ENCODE measurements at places on chromosomes 12 and 14. TPM values are rescaled to one million over a fixed set of nuclear protein-coding genes. Genes with fewer than 3 reads are reported as not detected.

The HOXC10 gene
- not detected for total RNA-seq

The SERPINA5 gene
- total RNA-seq: 2.9 TPM

The RNASE3 gene
- total RNA-seq: not detected

The CLEC4D gene
- not detected for total RNA-seq

The CLEC14A gene
- total RNA-seq: 4.4 TPM

The RNASE7 gene
- 0.16 TPM for total RNA-seq

The FCF1 gene
- 42.2 TPM for total RNA-seq

The DBX2 gene
- total RNA-seq: not detected

The AJUBA gene
- 4.1 TPM for total RNA-seq

The P2RX2 gene
- total RNA-seq: not detected

The TDRD9 gene
- total RNA-seq: 1.1 TPM

DNA sequence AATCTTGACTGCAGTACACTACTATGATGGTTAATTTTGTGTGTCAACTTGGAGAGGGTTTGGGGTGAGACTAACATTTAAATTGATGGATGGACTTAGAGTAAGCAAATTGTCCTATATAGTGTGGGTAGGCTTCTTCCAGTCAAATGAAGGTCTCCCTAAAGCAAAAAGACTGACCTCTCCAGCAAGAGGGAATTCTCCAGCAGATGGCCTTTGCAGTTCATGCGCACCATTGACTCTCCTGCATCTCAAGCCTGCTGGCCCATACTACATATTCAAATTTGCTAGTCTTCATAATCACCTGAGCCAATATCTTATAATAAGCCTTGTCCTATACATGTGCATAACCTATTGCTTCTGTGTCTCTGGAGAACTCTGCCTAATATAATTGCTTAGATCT lies 260.2 kb downstream of the RERGL start:
- DNase-seq: no peak

GRCh38 chr12:128069359-128069997 lies 197.5 kb upstream of the TMEM132C start:
- peak; percentile 50 for DNase-seq

- no peak for DNase-seq
Measured at GRCh38 chr14:32825058-32825457, 113.6 kb upstream of the NPAS3 start.

DNA sequence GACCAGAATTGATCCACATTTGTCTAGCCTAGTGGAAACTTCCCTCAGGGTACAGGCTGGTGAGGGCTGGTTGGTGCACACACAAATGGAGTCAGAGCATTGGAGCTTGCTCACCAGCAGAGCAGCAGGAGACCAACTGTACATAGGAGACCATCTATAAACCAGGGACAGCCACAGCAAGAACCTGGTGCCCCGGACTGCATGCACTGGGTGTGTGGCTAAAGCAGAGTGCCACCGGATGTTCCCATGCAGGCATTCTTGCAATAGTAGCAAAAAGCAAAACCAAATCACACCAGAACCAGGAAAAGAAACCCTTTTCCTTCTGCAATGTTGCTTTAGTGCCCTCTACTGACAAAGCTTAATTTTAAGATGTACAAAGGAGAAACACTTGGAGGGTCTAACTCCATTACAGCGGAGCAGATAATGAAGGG lies 136.4 kb downstream of the MDGA2 start:
- DNase-seq: no peak

- DNase-seq: no peak
Measured at GRCh38 chr14:59360233-59360632, 104.9 kb downstream of the GPR135 start.

DNA sequence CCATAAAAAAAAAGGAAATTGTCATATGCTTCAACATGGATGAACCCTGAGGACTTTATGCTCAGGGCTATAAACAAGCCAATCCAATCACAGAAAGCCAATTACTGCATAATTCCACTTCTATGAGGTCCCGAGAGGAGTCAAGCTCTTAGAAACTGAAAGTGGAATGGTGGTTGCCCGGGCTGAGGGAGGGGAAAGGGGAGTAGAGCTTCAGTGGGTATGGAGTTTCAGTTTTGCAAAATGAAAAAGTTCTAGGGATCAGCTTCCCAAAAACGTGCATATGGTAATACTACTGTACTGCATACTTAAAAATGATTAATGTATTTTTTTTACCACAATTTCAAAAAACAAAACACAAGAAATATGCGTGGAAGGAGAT lies 52.0 kb downstream of the RNF34 start:
- DNase-seq: no peak

DNA sequence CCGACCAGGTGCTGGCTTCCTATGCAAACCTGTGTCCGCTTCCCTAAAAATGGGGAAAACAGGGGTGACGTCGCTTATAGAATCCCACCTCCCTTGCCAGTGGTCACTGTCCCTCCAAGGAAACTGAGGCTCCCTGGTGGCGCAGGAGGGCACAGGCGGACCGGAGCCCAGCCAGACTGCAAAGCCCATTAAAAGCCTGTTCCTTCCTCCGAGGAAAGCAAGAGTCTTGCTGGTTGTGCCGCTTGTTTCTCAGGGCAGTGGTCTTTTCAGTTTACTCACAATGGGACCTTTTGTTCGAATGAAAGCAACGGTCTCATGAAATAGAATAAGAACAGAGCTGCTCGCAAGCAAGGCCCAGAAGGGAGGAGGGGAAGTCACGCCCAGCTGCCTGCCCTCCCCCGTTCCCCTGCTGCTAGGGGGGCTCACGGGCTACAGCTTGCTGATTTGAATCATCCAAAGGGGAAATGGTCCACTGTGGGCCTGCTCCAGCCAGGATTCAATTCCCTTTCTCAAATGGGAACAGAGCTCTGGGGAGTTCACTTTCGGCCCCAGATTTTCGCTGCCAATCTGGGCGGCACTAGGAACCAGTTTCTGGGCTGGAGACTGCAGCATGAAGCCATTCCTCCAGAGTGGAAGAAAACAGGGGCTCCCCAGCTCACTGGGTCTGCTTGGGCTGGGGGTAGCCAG lies 4.6 kb upstream of the SELPLG start:
- DNase-seq: no peak

GRCh38 chr14:53019406-53019805 lies 68.6 kb upstream of the FERMT2 start:
- no peak for DNase-seq

- no peak for DNase-seq
Measured at GRCh38 chr12:56688846-56689109, 694 bp upstream of the PTGES3 start.

GRCh38 chr14:78486081-78486480 lies 315.9 kb downstream of the NRXN3 start:
- no peak for DNase-seq

- no peak for DNase-seq
Measured at GRCh38 chr12:25615119-25615518, 62.0 kb upstream of the LMNTD1 start.

GRCh38 chr12:76180401-76181277 lies 96.2 kb upstream of the NAP1L1 start:
- no peak for DNase-seq

DNA sequence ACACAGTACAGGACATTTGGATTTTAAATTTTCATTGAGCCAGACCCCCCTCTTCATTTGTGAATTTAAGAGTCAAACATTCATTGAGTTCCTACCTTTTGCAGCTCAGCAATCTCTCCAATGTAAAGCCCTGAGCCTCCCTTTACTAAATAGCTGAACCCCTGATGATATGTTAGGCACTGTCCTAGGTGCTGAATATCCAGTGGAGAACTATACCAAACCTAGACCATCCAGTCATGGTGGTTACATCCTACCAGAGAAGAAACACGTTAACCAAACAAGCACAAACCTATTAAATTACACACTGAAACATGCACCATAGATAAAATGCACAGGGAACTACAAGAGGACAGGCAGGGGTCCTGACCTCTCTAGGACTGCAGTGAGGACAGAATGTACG lies 1585.3 kb upstream of the TMEM132C start:
- no peak for DNase-seq

DNA sequence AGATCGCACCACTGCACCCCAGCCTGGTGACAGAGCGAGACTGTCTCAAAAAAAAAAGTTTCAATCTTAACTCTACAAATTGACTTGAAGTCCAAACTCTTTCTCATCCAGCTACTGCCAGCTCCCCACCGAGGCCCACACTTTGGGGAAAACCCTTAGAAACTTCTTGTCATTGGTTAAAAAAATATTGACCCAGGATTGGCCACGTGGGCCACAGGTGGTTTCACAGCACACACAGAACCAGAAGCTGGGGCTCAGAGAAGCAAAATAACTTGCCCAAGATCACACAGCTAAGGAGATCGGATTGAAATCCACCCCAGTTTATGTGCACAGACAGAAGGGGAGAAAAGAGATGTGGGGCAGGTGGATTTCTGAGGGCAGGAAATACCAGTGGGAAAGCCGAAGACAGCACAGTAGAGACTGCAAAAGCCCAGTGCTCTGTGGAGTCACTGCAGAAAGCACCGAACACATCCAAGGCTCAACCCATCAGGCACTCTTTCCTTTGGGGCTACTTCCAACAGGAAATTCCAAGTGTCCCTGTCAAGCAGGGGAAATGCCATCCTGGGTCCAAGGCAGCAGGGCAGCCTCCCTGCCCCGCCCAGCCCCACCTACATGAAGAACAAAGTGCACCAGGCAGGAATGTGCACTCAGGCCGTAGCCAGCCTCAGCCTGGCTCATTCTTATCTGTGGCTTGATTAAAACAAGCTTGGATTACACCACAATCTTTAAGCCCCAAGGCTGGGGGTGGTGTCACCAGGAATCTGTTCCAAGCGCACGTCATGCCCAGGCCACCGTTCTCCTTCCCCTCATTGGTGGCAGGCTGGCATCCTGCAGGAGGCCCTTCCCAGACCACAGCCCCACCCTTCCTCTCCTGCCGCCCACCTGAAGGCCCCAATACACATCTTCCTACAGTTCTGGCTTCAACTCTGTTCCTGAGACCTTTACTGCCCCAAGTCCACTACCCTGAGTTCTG lies 72.5 kb downstream of the ITPK1 start:
- peak; percentile 94 for DNase-seq

GRCh38 chr12:52684431-52684830 lies 4.2 kb upstream of the KRT1 start:
- no peak for DNase-seq

- DNase-seq: no peak
Measured at GRCh38 chr12:64756376-64756775, 2.8 kb downstream of the GNS start.

- DNase-seq: no peak
Measured at GRCh38 chr12:40312982-40313576, 88.3 kb downstream of the LRRK2 start.

DNA sequence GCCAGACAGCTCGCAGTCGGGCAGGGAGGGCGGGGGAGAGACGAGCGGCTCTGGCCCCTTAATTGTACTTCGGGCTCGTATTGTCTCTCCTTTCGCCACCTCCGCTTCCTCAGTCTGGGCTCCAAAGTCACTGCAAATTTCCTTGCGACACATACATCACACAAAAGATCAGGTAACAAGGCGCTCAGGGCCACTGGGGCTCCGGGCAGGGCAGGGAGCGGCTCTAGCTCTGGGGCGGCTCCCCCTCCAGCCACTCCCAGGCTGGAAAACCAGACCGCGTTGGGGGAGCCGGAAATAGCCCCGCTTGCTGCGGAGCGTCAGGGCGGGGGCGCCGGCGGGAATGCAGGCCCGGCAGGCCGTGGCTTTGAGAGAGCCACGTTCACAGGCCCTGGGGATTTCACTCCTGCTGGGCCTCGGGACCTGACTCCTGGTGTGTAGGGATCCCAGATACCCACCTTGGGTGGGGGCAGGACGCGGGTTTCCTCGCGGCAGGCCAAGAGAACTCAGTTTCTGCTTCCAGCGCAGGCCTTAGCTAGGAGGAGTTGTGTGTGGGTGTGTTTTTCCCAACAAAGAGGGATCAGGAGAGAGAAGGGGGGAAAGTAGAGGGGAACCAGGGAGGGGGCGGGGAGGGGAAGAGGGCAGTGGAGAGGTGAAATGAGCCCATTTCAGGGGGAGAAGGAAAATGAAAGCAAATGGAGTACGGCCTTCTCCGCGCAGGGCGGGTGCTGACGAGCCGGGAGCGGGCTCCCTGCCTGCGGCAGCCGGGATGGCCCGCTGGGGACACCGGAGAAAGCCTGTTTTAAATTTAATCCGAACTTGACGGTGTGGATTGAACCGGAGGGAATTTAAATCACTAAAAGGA lies 4.4 kb upstream of the HOXC9 start:
- DNase-seq: no peak

DNA sequence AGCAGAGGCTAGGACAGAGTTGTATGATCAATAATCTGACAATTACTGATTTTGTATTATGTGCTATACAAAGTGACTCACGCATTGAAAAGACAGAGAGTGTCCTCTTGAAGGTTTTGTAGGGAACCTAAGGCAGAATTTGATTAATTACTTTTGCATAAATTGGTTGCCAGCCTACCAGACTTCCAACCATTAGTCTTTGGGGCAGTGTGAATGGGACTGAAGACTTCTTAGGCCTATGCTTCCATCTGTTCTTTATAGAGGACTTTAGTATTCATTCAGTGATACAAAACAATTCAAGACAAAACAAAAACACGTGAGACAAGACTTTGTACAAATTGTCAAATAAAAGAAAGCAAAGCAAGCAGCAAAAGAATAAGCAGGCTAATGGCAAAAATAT lies 46.5 kb downstream of the ATL1 start:
- no peak for DNase-seq

GRCh38 chr14:66610154-66610563 lies 102.2 kb downstream of the GPHN start:
- no peak for DNase-seq

DNA sequence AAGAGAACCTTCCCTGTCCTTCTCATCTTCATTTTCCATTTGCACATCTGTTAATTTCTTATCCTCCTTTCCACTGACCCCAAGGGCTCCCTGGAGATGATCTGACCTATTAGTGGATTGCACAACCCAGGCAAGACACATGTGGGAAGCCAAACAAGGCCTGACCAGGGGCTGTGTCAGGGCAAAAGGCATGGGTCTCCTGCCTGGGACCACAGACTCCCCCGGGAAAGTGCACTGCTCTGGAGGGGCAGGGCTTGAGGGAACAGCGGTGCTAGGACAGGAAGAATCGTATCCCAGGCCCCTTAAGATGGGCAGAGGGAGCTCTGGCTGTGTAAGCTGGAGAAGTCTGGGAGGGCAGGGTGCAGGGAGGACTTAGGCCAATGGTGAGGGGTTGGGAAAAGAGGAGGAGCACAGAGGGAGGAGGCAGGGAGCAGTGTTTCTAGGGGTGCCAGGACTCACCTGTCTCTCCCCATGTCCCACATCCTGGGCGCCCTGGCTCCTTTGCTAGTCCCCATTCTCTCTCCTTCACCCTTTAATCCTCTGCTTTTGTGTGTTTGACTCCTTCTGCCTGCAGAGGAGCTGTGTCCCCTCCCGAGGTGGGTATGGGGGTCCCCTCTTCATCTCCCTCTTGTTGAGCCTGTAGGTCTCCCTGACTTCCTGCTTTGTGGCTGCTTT lies 25.3 kb downstream of the PLEKHG3 start:
- DNase-seq: no peak

- peak; percentile 38 for DNase-seq
Measured at GRCh38 chr12:12450043-12450471, 93.2 kb downstream of the BORCS5 start.

DNA sequence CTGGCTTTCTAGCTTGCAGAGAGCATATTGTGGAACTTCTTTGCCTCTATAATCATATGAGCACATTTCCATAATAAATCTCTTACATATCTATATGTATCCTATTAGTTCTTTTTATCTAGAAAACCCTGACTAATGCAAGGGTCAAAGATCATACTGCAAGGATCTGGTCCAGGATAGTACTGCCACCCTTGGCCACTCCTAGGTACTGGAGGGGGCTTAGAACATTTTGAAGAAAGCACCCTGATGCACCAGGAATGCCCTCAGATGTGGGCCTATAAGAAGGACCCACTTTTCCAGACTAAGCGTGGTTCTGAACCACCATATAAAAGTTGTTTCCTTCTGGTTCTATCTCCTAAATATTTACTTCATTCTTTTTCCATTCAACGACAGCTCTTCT lies 14.6 kb downstream of the ATXN7L3B start:
- no peak for DNase-seq
